ENCODE measurements at places on chromosomes 13 and 19.

DNA sequence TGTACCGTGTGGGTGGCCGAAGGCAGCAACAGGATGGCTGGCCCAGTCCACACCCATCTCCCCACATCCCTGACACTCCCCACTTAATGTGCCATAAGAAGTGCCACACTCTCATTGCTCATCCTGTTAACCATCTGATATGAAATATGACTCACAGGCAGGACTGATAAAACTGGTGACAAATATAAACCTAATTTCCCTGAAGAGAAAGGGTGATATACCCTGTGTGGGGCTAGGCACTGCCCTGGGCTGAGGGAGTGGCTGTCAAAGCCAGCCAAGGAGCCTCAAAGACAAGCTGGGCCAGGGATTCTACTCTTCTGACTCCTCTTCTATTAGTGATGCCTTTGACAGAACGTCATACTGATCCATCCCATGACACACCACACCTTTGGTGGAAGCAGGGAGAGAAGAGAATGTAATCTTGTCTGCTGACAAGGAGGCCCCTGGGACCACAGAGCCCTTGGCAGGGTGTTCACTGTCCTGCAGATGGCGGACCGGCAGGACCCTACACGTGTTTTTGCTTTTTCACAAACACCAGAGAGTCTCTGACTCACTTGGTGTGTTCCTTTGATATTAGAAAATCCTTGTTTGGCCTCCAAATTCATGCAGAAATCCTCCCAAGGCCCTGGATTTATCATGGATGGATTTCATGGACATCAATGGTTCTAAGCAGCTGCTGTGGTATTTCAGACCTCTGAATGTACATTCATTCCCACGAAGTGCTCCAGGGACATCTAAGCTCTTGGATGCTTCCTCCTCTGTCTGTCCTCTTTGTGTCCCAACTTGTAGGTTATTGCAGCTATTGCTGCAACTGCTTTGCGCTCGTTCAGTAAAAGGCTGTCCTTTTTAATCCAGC is 98.0 kb upstream of the WASF3 start:
- DNase-seq, result no peak

- no peak for DNase-seq
Measured at GRCh38 chr13:112761701-112762689, 72.2 kb downstream of the ATP11A start.

DNA sequence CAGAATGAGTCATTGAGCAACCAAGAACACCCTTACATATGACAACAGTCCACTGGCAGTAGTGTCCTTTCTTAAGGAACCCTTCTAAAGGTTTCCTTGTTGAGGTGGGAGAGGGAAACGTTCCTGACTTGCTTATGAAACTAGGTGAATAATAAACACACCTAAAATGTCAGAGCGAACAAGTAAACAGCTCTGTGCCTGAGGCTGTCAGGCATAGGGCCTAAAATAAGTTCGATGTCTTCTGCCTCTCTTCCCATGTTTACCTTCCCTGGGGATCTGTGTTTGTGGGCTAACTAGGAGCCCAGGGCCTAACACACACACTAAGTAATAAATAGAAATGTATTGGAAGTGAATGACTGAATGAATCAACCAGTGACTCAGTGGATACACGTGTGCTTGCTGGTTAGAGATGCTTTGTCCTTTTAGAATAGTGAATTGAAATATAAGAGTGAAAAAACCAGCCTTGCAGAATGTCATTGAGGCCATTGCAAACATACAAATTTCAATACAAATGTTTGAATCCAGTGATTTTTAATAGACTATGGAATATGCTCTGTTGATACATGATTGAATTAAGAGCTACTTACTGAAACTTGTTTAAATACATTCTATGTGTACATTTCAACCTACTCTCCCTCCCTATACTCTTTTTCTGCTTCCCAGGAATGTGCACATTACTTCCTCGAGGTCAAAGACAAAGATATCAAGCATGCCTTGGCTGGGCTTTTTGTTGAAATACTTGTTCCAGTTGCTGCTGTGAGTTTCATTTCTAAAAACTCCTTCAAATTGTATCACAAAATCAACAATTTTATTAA is 102.9 kb downstream of the FRY start:
- DNase-seq, result no peak

DNA sequence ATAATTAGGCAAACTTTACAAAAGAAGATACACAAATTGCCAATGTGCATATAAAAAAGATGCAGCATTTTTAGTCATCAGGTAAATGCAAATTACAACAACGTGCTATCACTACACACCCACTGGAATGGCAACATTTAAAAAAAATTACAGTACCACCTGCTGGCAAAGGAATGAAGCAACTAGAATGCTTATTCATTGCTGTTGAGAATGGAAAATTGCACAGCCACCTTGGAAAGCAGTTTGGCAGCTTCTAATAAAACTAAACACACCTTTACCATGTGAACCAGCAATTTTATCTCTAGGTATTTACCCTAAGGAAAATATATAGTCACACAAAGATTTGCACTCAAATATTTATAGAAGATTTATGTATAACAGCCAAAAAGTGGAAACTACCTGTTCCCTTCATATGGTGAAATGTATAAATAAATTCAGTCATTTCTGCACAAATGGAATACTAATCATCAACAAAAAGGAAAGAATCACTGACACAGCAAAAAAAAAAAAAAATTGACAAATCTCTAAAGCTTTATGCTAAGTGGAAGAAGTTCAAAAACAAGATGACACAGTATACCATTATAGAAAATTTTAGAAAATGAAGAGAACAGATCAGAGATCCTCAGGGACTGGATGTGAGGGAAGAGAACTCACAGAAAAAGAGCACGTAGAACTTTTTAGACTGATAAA is 30.3 kb downstream of the OXGR1 start:
- no peak for DNase-seq

DNA sequence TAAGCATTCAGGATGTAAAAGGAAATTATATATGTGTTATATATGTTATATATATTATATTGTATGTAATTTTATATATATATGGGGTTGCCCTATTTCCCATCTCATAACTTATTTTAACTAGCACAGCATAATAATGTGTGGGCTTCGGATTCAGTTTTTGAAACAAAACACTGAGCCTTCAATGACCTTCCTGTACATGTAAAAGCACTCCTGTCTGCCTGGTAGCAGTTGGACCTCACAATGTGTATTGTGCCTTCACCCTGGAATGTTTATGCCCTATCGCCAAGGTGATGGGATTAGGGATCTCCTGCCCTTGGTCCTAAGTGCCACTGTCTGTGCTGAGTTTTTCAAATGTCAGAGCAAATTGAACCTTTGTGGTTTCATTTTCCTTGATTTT is 968.8 kb downstream of the TUBA3C start:
- DNase-seq, result no peak

DNA sequence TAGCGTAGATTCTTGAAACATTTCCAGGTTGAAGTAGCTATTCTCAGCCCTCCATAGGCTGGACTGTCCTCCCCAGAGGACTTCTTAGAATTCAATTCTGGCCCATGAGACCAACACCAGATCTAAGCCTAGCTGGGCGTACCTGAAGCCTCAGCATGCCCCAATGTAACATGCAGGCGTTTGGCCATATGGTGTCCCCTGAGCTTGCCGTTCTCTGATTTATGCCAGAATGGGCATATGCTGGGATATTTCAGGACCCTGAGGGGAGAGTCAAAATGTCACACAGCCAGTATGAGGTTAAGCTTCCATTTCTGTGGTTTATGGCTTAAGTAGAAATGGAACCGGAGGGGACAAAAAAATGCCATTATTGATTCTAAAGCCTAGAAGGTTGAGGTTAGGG is 317.7 kb upstream of the OBI1 start:
- no peak for DNase-seq

DNA sequence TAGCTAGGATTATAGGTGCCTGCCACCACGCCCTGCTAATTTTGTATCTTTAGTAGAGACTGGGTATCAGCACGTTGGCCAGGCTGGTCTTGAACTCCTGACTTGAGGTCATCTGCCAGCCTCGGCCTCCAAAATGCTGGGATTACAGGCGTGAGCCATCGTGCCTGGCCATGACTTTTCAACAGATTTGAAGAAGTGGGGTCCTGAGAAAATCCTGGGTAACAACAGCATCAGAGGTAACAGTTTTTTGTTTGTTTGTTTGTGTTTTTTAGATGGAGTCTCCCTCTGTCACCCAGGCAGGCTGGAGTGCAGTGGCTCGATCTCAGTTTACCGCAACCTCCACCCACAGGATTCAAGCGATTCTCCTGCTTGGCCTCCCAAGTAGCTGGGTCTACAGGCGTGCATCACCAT is 3.7 kb downstream of the JUNB start:
- no peak for DNase-seq

DNA sequence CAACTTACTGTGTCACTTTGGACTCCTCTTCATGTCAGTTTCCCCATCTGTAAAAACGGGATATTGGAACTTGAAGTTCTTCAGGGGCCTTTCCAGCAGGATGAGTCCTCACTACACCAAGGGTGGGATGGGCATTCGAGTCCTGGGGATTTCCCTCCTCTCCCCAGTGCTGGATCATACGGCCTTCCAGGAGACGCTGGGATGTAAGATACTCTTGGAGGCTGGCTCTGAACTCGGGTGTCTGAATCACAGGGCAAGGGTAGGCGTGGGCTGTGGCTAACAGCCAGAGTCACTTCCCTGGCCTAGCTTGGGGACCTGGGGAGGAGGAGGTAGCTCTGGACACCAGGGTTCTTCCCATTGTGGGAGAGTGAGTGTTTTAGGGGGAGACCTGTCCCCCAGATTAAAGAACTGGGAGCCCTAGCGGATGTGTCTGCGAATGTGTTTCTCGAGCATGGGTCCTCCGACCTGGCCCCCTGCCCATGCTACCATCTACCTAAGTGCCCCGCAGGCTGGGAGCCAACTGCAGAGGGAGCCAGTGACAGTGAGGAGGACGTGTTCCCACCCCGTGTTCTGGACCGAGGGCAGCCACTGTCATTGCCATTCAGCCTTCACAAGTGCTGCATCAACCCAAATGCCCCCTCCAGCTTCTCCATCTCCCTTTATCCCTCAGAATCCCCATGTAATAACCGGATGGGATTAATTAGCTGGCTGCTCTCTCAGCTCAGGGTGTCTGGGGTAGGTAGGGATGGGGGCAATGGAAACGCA is 2.4 kb upstream of the CYTH2 start:
- no peak for DNase-seq

GRCh38 chr13:50747737-50748350 is 95.6 kb downstream of the DLEU7 start:
- no peak for DNase-seq

- DNase-seq, result no peak
Measured at GRCh38 chr19:19417046-19417445, 11.6 kb downstream of the GATAD2A start.

DNA sequence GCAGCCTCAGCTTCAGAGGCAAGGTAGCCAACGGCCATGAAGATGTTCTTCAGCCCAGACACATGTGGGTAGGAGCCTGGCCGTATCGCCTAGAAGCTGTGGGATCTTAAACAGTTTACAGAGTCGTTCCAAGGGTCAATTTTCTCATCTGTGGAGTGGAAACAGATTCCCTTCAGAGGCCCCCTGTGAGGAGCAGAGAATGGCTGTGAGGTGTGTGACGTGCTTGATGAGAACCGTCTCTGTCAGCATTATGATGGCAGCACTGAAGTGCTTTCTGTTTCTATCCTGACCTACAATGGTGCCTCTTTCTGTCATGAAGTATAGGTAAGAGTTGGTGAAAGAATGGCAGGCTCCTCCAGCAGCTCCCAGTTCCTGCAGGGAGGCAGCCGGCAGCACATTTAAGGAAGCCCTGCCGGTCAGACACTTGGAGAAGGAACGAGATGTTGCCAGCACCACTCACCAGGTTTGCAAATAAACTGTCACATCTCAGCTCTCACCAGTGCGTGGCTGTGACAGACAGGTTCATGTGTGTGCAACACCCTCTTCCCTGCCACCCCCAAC is 277.3 kb downstream of the FOXO1 start:
- peak; percentile 24 for DNase-seq

GRCh38 chr13:113001241-113002140 is 32.5 kb downstream of the MCF2L start:
- no peak for DNase-seq

DNA sequence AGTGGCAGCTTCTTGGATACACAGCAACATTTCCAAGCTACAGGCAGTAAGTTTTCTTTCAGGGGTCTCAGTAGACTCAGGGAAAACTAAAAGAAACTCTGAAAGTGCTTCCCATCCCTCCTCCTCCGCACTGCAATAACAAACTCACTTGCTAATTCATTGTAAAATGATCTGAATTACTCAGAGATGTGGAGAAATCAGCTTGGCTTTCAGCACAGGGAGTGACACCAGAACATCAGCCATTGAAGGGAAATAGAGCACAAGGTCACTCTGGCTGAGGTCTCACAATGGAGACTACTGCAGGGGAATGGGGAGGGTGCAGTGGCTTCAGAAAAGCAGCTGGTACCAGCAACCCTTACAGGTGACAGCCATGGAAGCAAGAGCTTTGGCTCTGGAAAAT is 137.3 kb upstream of the SERP2 start:
- DNase-seq, result no peak

DNA sequence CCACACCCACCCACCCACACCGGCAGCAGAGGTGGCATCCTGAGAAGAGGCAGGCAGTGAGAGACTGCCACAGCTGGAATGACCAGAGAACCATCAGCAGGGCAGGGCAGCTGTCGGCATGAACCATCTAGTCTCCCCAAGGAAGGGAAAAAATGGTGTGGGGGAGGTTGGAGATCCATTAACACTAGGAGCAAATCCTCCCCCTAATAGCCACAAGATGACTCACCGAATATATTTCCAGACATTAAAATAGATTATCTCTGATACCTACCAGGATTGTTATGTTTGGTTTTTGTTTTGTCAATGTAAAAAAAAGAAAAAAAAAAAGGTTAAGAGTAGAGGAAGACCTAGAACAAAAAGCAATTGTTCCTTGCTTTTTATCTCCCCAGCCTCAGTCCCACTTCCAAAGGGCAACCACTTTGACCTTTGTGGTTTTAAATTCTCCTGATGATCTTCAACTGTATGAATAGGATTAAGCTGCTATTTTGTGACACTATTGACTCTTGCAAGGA is 34.2 kb downstream of the THSD1 start:
- no peak for DNase-seq

- no peak for DNase-seq
Measured at GRCh38 chr13:21047591-21048282, 13.6 kb downstream of the LATS2 start.

DNA sequence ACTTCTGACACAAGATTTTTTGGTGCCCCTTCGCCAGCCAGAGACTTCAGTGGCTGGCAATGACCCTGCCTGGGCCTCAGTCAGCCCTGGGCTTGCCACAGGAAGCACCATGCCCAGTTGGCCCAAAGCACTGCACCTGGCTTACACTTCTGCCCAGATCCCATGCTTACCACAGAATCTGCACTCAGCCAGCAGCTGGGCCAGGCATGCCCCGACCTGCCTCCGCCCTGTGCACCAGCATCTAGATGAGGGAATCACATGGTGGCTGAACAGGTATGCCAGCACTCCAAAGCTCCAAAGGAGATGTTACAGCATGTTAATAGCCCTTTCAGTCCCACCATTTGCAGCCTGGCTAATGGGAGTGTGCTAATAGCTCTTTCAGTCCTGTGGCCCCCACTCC is 690.9 kb downstream of the SLITRK6 start:
- no peak for DNase-seq

DNA sequence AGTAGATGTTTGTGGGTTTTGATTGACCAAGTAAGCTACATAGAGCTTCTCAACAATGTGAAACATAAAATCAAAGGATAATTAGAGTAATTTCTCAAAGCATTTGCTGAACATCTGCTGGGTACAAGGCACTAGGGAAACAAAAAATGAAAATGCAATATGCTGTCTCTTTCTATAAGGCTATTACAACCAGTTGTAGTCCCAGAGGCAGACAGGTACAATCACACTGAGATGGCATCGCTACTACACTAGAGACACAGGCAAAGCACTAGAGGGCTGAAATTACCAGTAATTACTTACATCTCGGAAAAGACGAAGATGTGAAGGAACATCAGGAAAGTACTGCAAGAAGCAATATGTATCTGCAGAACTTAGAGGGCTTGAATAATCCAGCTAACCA is 133.3 kb downstream of the LHFPL6 start:
- DNase-seq, result no peak
